Esophagus muscularis mucosa (tissue), 4 donors: ENCODE measurements at places on chromosomes 2 and 18. TPM values are rescaled to one million over a fixed set of nuclear protein-coding genes. Genes with fewer than 3 reads are reported as not detected.

GRCh38 chr2:149115781-149116180 is 77.3 kb downstream of the LYPD6B start:
- DNase-seq, result no peak

GRCh38 chr2:105405291-105405690 is 6.4 kb upstream of the FHL2 start:
- no peak for DNase-seq

DNA sequence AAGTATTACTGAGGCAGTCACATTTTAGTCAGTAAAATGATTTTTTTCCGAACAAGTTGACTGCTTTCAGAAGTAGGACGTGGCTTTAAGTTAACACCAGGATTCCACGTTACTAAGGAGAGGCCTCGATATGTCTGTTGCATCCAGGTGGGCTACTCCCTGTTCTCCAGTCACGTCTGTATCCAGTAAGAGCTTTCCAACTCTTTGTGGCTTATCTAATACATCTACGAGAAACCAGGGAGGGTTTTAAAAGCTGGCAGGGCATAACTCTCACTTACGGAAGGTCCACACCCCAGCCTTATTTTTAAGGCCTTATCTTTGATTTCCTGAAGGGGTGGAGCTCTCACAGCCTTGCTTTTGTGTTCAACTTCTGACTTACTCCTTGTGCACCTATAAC is 99.2 kb downstream of the SLC8A1 start:
- DNase-seq, result no peak

- DNase-seq, result no peak
Observed at GRCh38 chr18:6871566-6871965, 142.1 kb downstream of the ARHGAP28 start.

- peak; percentile 92 for DNase-seq
Observed at GRCh38 chr2:97645112-97645694, 659 bp upstream of the COX5B start.

Gene COL4A3
- total RNA-seq, result 5.1 TPM

Gene EGR4
- not detected for total RNA-seq

Gene CNTNAP5
- total RNA-seq, result not detected

DNA sequence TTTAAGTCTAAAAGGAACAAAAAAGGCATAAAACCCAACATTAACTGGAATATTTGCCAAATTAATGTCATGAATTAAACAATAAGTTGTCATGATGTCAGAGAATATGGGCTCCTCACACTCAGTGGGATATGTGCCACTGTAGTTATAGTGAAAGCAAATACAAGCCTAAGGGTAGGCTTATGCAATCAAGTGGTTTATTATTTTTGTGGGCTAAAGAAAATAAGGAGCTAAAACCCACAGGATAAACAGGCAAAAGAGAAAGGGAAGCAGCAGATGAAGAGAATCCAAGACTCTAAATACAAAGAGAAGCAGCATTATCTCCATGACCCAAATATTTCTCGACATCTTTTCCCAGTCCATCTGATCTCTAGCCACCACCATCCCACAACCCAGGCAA is 17.5 kb downstream of the YWHAQ start:
- DNase-seq, result no peak

Gene CMPK2
- 8.3 TPM for total RNA-seq

Gene DCDC2C
- 0.83 TPM for total RNA-seq

GRCh38 chr2:33134791-33135560 is 188.2 kb downstream of the LTBP1 start:
- no peak for DNase-seq

DNA sequence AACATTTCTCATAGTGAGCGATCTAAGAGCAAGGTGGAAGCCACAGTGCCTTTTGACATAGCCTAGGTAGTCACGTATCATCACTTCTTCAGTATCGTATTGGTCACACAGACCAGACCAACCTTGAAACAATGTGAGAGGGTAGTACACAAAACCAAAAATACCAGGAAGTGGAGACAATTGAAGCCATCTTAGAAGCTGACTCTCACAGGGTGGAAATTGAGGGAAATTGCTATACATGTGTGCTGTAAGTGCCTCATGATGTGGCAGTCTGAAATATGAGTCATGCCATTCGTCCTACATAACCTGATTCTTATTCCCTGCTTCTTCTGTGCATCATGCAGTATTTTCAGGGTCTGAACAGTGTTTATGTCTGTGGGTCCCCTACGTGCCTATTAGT is 62.3 kb upstream of the STON1 start:
- no peak for DNase-seq

DNA sequence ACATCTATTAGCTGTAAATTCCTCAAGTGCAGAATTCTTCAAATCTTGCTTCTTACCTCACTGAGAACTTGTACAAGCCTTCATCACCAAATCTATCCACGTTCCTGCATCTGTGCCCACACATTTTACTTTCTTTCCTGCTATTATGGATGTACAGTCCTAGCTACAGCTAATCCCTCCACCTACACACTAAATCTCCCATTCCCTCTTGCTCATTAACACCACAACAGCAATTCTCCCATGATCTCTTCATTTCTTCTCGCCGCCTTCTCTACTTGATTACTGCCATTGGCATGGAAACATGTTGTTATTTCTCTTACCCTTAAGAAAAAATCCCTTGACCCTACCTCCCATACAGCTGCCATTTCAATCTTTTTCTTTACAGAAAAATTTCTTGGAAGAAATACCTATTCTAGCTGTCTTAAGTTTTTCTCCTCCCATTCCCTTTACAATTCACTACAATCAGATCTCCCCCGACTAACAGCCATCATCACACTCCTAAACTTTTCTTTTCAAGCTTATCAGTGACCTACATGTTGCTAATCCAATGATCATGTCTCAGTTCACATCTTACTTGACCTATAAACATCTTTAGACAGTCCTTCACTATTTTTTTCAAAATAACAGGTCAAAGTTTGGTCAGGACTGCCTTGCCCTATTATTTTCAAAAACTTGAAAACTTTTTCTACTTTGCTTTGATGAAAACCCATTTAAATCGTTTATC is 41.0 kb downstream of the ROCK2 start:
- no peak for DNase-seq
